NCI-H1092 (cell line): ENCODE measurements at places on chromosomes 5 and 9.

GRCh38 chr5:36939969-36940858 lies 63.6 kb downstream of the NIPBL start:
- no peak for DNase-seq

GRCh38 chr9:7137571-7137970 lies 379.8 kb downstream of the KDM4C start:
- DNase-seq = no peak

DNA sequence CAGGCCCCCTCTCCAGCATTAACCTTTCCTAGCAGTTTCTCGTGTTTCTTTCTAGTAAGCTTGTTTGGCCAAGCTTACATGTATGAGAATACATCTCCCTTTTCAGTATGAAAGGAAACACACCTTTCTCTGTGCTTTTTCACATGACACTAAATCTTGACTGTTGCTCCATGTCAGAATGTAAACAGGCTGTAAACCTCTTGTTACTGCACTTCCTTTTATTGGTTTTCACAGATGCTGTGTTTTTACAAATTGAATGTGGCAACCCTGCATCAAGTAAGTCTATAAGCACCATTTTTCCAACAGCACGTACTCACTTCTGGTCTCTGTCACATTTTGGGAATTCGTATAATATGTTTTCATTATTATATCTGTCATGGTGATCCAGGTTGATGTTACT lies 2.2 kb upstream of the CANX start:
- no peak for DNase-seq

- no peak for DNase-seq
Measured at GRCh38 chr5:3029396-3029795, 277.9 kb upstream of the IRX2 start.

GRCh38 chr5:149614034-149614907 lies 33.0 kb downstream of the ARHGEF37 start:
- DNase-seq = no peak

- no peak for DNase-seq
Measured at GRCh38 chr9:123997665-123998277, 13.8 kb upstream of the LHX2 start.

DNA sequence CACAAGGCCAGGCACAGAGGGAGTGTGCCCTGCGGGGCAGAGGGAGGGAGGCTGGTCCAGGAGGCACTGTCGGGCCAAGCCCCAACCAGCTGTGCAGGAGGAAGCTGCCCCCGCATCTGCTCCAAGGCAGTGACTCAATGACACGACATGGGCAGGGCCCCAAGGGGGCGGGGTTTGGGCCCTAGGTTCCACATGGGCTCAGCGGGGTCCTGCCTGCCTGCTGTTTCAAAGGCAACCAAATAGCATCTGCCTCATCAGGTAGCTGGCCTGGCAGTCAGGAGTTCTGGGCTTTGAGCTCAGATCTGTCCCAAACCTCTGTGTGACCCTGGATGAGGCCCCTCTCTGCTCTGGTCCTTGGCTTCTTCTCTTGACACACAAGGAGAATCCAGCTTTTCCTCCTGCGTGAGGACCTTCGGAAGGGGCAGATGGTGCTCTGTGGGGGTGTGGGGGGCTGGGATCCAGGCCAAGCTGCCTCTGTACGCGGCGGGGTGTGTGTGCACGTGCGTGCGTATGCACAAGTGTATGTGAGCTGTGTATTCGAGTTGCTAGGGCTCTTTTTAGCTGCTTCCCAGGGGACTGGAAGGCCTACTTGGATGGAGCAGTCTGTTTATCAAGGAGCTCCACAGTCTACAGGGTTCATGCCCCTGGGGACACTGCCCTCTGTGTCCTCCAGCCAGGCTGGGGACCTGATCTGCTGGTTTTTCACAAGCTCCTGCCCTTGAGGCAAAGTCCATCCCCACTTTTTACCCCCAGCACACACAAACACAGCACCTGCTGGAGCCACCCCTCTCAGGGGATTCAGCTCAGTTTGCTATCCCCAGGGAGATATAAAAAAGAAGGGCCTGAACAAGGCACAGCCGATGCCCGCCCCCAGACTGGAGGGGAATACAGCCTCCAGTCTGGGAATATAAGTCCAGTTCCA lies 138.9 kb downstream of the RGS3 start:
- DNase-seq = peak; percentile 84

GRCh38 chr9:99907208-99907532 lies 716 bp downstream of the STX17 start:
- DNase-seq = no peak

DNA sequence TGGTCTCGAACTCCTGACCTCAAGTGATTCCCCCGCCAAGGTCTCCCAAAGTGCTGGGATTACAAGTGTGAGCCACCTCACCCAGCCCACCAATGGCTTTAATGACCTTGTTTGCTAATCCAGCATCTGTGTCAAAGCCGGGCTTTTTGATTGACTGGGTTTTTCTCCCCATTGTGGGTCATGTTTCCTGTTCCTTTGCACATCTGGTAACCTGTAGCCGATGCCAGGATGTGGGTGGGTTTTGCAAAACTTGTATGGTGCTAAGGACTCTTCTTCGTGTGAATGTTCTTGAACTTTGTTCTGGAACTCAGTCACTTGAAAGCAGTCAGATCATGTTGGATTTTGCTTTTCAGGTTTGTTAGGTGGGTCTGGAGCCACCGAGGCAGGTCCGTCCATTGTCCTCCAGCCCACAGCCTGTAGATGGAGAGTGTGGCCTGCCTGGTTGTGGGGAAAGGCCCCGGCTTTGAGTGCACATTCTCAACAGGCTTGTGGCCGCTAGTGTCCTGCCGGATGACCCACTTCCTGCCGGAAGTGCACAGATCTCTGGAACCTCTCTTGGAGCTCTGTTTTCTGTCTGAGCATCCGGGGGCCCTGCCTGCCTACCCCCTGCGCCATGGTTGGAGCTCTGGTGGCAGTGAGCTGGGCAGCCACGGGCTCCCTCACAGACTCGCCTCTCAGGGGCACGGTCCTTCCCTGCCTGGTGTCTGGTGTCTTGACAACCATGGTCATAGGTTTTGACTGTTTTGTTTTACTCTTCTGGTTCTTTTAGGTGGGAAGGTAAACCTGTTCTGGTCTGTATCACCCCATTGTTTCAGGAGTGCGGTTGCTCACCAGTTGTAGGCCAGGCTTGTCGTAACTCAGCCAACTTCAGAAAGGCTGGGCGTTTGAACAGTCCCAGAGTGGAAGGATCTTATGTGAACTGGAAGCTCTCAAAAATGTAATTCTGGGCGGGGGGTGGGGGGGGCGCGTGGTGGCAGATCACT lies 69.6 kb upstream of the CACNA1B start:
- DNase-seq = no peak
